ENCODE measurements at places on chromosomes 2 and 18.
A peak's percentile ranks its signal among the peaks of the same experiment; 100 is the strongest.

DNA sequence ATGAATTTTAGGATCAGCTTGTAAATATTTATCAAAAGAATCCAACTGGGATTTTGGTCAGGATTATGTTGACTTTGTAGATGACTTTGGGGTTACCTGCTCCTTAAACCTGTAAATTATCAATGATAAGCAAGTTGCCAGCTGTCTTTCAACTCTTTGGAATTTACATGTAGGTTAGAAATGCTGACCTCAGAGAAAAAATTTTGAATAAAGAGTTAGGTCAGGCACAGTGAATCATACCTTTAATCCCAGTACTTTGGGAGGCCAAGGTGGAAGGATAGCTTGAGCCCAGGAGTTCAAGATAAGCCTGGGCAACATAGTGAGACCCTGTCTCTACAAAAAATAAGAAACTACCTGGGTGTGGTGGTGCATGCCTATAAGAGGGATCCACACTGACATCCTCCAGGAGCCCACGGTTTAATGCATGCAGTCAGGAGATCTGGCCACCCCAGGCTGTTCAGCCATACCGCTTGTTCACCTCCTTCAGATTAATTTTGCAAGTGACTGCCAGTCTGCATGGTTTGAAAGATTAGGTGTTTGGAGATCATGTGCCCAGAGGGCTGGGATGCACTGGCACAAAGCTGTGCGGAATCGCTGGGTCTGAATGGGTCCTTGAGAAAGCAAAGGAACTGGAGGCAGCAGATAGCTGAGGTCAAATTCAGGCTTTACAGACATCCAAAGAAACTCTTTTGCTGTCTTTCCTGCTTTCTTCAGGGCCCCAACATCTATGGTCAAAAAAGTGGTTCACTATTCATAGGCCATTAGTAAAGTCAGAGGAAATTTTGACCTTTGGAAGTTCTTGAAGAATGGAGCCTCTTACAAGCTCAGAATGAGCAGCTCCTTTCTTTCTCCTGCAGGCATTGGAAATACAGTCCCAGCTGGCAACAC, 83.4 kb upstream of the TXNDC2 start:
- no peak for DNase-seq

DNA sequence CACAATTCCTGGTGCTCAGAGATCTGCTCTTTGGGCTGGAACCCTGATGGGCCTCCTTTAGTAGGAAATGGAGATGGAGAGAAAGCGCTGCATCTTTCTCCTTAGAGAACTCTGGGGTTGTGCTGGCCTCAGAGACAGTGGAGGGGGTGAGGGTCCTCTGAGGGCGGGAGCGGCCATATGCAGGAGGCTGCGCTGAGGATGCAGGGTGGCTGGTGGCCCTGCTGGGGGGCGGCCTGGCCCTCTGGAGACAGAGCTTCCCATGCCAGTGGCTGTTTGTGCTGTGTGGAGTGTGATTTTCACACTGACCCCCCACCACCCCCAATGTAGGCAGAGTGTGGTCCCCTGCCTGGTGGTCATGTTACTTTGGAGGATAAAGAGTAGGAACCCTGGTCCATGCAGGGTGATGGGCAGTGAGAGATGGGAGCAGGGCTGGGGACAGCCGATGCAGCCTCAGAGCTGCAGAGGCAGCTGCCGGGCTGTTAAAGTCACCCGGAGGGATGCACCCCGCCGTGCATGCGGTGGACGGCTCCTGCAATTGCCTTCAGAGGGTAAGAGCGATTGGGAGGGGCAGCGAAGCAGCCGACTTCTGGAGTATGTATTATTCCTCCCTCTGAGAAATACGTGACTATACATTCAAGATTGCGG, 194.6 kb downstream of the FAM210A start:
- DNase-seq = no peak

- no peak for DNase-seq
Observed at GRCh38 chr2:177881008-177881747, 191.4 kb downstream of the PDE11A start.

- no peak for DNase-seq
Observed at GRCh38 chr2:207911215-207911614, 114.1 kb downstream of the PLEKHM3 start.

GRCh38 chr2:238728330-238729260, 119.3 kb upstream of the TWIST2 start:
- DNase-seq = peak; percentile 64

DNA sequence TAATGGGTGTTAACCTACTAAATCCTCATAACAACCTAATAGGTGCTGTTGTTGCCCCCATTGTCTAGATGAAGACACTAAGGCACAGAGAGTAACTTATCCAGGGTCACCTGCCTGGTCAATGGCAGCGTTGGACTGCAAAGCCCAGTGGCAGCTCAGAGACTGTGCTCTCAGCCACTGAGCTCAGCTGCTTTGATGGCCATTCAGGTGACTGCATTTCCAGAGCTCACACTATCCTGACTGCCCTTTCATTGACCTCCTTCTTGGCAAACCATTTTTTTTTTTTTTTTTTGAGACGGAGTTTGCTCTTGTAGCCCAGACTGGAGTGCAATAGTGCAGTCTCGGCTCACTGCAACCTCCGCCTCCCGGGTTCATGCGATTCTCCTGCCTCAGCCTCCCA, 115.2 kb downstream of the MAPK4 start:
- no peak for DNase-seq

GRCh38 chr2:112671801-112672200, 26.1 kb downstream of the SLC20A1 start:
- DNase-seq = no peak

DNA sequence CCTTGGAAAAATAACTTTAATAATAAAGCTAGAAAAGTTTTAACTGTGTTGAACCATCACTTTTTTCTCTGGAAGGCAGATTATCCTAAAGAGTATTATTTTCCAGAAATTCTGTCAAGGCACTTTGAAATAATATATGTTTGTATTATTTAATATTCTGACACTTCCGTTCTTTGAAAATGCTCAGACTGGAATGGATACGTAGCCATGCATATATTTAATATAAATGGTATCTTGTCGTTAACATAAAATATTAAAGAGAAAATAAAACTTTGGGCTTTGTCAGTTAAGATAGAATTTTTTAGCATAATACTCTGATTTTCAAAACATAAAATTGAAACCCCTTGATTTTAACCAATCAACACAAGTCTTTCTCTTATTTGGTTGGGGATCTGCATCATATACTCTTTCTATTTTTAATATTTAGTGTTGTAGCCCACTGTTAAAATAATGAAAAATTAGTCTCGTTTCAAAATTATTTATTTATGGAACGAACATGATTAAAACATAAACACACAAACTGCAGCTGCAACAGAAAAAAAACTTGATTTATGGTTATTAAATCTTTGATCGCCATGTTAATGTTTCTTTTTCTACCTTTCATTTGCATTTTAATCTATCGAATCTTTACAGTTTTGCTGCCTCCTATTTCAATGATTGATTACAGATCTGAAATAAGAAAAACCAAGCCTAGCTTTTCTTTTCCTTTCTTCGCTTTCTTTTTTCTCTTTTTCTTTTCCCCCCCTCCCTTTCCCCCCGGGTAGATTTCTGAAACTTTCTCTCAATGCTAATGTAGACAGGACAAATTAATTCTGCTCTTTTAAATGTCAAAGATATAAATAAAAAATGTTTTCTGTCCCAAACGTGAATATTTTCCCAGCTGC, 145.5 kb downstream of the MEIS1 start:
- DNase-seq = no peak

DNA sequence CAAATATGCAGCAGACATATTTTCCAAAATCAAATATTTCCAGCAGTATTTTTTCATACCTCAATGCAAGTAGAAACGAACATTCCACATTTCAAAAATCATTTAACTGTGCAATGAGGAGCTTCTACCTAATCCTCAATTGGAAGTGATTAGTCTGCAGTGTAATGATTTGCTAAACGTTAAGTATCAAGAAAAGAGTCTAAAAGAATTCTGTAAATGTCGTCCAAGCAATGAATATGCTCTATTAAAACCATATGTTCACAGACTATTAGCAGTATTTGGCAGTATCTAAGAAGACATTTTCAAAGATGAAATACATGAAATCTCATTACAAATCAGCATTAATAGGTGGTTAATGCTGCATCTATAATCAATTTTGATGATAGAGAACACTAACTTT, 15.9 kb downstream of the DYM start:
- no peak for DNase-seq

GRCh38 chr2:53933329-53933728, 37.5 kb downstream of the PSME4 start:
- no peak for DNase-seq

DNA sequence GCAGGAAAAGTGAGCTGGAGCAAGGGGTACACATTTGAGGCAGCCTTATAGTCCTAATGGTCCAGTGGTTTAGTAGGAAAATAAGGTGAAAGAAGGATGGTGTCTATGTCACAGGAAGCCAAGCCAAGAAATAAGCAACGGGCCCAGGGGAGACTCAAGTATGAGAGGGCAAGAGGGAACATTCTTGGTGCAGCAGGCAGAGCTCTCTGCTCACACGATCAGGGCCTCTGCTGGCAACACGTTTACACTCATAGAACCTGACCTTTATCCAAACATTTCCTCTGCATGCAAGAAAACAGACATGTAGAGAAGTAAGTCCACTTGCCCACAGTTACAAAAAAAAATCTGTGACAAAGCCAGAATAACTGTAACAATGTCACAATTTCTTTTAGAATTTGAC, 32.6 kb upstream of the LRRC30 start:
- no peak for DNase-seq

- DNase-seq = no peak
Observed at GRCh38 chr2:64620661-64621060, 33.1 kb downstream of the SERTAD2 start.

DNA sequence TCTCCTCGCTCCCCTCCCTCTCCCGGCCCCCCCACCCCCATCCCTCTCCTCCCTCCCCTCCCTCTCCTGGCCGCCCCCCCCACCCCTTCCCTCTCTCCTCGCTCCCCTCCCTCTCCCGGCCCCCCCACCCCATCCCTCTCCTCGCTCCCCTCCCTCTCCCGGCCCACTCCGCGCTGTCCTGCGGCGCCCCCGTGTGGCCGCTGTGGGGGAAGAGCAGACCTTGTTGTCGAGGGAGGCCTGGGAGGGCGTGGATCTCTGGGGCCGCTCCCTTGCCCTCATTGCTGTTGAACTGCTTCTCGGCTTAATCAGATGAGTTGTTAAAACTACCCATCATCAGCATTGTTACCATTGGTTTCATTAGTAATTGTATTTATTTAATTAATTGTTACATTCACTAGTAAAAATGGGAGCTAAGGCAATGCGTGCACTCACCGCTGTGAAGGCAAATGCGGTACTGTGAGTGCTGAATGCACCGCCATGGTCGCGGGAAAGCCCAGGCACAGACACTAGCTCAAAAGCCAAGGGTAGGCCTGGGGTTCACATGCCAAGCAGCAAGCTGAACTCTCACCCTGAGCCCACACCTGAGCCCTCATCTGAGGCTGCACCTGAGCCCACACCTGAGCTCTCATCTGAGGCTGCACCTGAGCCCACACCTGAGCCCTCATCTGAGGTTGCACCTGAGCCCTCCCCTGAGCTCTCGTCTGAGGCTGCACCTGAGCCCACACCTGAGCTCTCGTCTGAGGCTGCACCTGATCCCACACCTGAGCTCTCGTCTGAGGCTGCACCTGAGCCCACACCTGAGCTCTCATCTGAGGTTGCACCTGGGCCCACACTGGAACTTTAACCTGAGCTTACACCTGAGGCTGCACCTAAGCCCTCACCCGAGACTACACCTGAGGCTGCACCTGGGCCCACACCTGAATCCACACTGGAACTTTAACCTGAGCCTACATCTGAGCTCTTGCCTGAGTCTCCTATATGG, 8.8 kb downstream of the RTP5 start:
- peak; percentile 75 for DNase-seq

- DNase-seq = no peak
Observed at GRCh38 chr2:112712903-112713584, 7.8 kb upstream of the NT5DC4 start.

- DNase-seq = no peak
Observed at GRCh38 chr2:37837628-37838328, 87.3 kb upstream of the RMDN2 start.

DNA sequence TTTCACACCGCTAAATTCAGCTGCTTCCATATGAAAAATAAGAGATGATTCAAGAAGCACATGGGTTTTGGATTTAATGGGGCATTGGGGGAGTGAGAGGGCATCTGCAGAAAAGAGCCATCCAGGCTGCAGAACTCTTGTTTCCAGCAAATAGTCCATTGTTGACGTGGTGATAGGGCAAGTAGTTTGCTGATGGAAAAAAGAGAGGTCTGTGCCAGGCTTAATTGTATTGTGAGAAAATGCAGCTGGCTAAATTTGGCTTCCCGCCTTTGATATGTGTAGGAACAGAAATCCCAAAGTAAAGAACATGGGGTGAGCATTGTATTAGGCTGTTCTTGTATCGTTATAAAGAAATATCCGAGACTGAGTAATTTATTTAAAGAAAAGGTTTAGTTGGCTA, 199.5 kb downstream of the SETBP1 start:
- DNase-seq = no peak

Measured in RWPE1 (cell line).